ENCODE measurements at places on chromosomes 1 and 21. TPM values are rescaled to one million over a fixed set of nuclear protein-coding genes. Genes with fewer than 3 reads are reported as not detected.

Gene HP1BP3
- polyA plus RNA-seq = 56.3 TPM

Gene LRRC71
- 0.51 TPM for polyA plus RNA-seq

Gene KRTAP7-1
- not detected for polyA plus RNA-seq

Gene RNF2
- 2.3 TPM for polyA plus RNA-seq

Gene C1orf56
- polyA plus RNA-seq = 5.8 TPM

Gene TRPM2
- 2.4 TPM for polyA plus RNA-seq

Gene SMPDL3B
- polyA plus RNA-seq = not detected

Gene CR1
- polyA plus RNA-seq = 0.19 TPM

Gene BNIPL
- polyA plus RNA-seq = 0.06 TPM

Gene DSTYK
- polyA plus RNA-seq = 3.2 TPM

Gene RPE65
- 0.01 TPM for polyA plus RNA-seq

Gene SH2D5
- not detected for polyA plus RNA-seq

Gene RGS8
- not detected for polyA plus RNA-seq

Gene C1orf210
- not detected for polyA plus RNA-seq

Gene SLAMF9
- 0.13 TPM for polyA plus RNA-seq

Gene LCE2C
- not detected for polyA plus RNA-seq

Gene ZNF124
- polyA plus RNA-seq = 0.51 TPM

Gene VASH2
- polyA plus RNA-seq = 0.42 TPM

Gene GBP1
- polyA plus RNA-seq = 10.2 TPM

Gene C1orf53
- polyA plus RNA-seq = 3.6 TPM

Gene SHE
- polyA plus RNA-seq = 19.6 TPM

Gene ARHGEF19
- 1.9 TPM for polyA plus RNA-seq

Gene CHML
- 1.7 TPM for polyA plus RNA-seq

Gene USH2A
- 0.01 TPM for polyA plus RNA-seq

Gene HEYL
- 12.8 TPM for polyA plus RNA-seq

Gene UTS2
- not detected for polyA plus RNA-seq

Gene NAXE
- 103 TPM for polyA plus RNA-seq

Gene C4BPB
- 0.06 TPM for polyA plus RNA-seq

Gene NPPA
- 2,201 TPM for polyA plus RNA-seq

Gene C1orf94
- polyA plus RNA-seq = 0.01 TPM

Gene FOXD2
- 0.01 TPM for polyA plus RNA-seq

Gene SCAMP3
- 47.9 TPM for polyA plus RNA-seq

Gene SPRR2B
- polyA plus RNA-seq = not detected

Gene CFAP74
- polyA plus RNA-seq = 0.03 TPM

Gene HENMT1
- polyA plus RNA-seq = 1.2 TPM

Gene MYBPHL
- not detected for polyA plus RNA-seq

Gene HUNK
- not detected for polyA plus RNA-seq

Gene NTRK1
- polyA plus RNA-seq = 1.5 TPM

Gene SLC19A2
- polyA plus RNA-seq = 23.5 TPM

Gene BPNT1
- 14.2 TPM for polyA plus RNA-seq

Gene NEK7
- polyA plus RNA-seq = 90.7 TPM

Gene ZNF669
- 2.6 TPM for polyA plus RNA-seq

Gene VHLL
- not detected for polyA plus RNA-seq

Gene SLC9C2
- polyA plus RNA-seq = 0.04 TPM

Gene CTSK
- 2.6 TPM for polyA plus RNA-seq

Gene DNASE2B
- polyA plus RNA-seq = not detected

Gene SV2A
- 0.44 TPM for polyA plus RNA-seq

Gene PDC
- not detected for polyA plus RNA-seq

Gene SGIP1
- 7.5 TPM for polyA plus RNA-seq

Gene MNDA
- 1.0 TPM for polyA plus RNA-seq

Gene ITLN2
- polyA plus RNA-seq = 0.22 TPM

Gene FCGR3A
- polyA plus RNA-seq = 10.7 TPM

Gene ENO1
- 73.3 TPM for polyA plus RNA-seq
